Hepatocyte (in vitro differentiated cells): ENCODE measurements at places on chromosomes 12 and 14.
A peak's percentile ranks its signal among the peaks of the same experiment; 100 is the strongest.

- H3K4me3 ChIP-seq = no peak overlapping the region
- H3K27me3 ChIP-seq = no peaks in the 10 kb centered on the region
- no peak overlapping the region for H3K27ac ChIP-seq
- no peaks in the 10 kb centered on the region for H3K36me3 ChIP-seq
- DNase-seq = no peak
- no peaks in the 10 kb centered on the region for H3K4me1 ChIP-seq
Measured at GRCh38 chr14:97874394-97874793, 1077.2 kb downstream of the VRK1 start.

DNA sequence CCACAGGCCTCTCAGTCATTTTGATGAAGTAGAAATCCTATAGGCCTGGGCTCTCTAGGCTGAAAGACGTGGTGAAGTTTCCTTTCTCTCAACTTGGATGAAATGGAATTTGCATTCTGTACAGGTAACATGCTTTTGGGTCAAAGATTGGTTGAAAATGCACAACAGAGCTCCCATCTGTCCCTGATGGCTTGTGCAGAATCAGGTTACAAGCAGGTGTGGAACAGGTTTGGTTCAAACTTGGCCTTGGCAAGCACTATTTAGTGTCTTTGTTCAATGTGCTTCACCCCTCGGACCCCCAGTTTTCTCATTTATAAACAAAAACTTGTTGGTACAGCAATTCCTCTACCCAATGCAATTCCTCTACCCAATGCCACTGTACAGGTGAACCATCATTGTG, 1493.0 kb downstream of the AACS start:
- H3K4me3 ChIP-seq = no peak overlapping the region
- no peaks in the 10 kb centered on the region for H3K36me3 ChIP-seq
- no peak overlapping the region for H3K27ac ChIP-seq
- no peak for DNase-seq
- H3K27me3 ChIP-seq = no peaks in the 10 kb centered on the region

DNA sequence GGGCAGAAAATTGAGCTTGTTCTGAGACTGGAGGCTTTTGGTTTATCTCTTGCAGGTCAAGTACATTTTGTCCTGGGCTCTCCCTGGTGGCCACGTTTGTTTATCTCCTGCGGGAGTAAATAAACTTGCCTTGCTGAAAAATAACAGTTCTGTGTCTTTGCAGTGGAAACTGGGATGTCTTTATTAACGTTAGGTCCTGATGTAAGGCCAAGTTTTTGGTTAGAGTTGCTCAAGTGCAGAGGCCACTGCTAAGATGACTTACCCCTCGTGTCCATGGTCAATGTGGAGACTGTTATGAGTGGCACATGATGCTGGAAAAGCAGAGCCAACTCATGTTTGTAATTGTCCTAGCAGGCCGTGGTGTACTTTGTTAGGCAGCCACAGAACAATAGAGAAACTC, 3.8 kb downstream of the PTPN11 start:
- no peak overlapping the region for H3K4me3 ChIP-seq
- peak overlapping the region; percentile 68 for H3K27ac ChIP-seq
- no peaks in the 10 kb centered on the region for H3K27me3 ChIP-seq
- peaks cover 37% of the 10 kb centered on the region for H3K4me1 ChIP-seq
- peak; percentile 38 for DNase-seq

DNA sequence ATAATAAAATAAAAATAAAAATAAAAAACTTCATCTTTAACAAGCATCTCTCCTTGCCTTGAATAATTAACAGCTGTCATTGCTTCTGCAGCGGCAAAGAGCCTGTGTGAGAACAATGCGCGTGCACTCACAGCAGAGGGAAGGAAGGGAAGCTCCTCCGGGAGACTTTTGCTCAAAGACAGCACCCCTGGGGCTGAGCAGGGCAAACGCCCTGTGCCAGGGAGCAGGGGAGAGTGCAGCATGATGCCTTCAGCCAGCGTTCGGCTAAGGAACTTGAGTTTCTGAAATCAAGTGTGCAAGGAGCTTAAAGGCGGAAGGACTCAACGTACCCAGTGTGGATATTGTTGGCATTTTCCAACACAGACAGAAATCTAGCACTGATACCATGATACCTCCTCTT, 120.5 kb downstream of the RIMBP2 start:
- H3K27me3 ChIP-seq = no peaks in the 10 kb centered on the region
- no peaks in the 10 kb centered on the region for H3K36me3 ChIP-seq
- DNase-seq = no peak
- no peak overlapping the region for H3K27ac ChIP-seq
- H3K4me3 ChIP-seq = no peak overlapping the region
